ENCODE measurements at places on chromosomes 5 and 9.

DNA sequence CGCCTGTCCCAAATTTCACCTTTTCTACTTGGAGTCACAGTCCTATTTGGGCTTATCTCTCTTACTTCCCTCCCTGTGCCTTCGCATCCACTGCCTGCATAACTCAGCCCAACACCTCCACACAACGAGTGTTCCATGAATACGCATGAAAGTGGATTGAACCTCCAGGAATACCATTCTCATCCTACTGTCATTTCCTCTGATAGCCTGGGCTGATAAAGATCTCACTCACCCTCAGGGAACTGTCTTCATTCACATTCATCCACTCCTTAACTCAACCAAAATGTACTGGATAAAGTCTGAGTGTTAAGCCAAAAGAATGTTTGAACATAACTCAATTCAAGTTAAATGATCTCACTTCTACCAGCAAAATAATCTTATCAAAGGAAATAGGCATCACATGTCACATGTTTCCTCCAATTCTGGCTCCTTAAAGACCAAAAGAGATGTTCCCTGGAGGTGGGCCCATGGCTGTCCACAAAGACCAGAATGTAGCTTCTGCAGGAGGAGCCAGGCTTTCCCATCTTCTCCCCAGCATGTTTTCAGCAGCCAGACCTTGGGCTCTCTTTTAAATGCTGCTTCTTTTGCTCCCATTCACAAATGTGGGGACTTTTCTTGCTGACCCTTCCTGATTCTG, 28.4 kb upstream of the TRIO start:
- no peak for DNase-seq

- no peak for DNase-seq
Measured at GRCh38 chr9:81259896-81260295, 429.5 kb downstream of the TLE1 start.

GRCh38 chr9:21144603-21145002, 3.0 kb upstream of the IFNW1 start:
- DNase-seq = no peak

DNA sequence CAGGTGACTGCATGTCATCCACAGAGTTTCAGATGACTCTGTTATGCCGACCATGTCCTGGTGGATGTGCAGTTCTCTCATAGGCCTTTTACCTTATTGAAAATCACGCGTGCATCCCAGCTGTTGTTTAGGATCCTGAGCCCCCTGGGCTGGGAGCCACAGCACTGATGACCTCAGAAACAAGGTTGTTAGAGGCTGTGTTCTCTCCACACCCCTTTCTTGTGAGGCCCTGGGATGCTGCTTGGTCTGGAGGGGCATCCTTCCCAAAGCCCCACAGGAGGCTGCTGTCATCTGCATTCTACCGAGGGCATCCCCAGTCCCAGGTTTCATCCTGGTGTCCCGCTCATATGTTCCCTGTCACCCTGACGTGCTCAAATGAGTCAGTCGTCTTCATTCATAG, 76.5 kb upstream of the IRX4 start:
- no peak for DNase-seq

- no peak for DNase-seq
Measured at GRCh38 chr9:126454215-126454614, 127.6 kb downstream of the MVB12B start.
